Nucleus accumbens (tissue), 56 donors: ENCODE measurements at places on chromosomes 5 and 9.

DNA sequence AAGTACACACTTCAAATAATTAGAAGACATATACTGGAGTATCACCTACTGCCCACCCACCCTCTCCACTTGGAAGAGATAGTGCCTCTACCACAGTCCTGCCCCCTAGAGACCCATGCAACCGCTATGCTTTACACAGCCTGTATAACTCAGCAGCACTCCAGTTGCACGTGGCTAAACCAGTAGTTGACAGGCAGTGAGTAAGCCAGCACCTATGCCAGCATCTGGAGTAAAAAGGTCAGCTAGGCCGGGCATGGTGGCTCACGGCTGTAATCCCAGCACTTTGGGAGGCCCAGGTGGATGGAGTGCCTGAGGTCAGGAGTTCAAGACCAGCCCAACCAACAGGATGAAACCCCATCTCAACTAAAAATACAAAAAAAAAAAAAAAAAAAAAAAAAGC, 356.4 kb downstream of the NR2F1-AS1 start:
- DNase-seq = no peak

DNA sequence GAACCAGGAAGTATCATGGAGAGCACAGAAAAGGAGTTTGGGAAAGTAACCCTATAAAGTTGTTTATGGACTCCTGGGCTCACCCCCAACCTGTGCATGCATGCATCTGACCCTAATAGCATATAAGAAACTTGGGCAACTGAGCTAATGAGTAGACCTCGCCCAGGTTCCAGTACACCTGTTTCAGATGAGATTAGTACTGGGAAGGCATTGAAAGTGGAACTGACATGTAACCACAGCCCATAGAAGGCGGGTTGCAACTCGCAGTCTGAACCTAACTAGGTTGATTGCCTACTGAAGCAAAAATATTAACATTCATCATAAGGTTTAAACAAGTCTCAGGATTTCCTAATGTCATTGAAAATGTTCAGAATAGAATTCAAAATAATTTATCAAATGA, 87.0 kb downstream of the WNK2 start:
- DNase-seq = no peak

- DNase-seq = no peak
Measured at GRCh38 chr9:19809422-19810269, 20.8 kb upstream of the SLC24A2 start.

DNA sequence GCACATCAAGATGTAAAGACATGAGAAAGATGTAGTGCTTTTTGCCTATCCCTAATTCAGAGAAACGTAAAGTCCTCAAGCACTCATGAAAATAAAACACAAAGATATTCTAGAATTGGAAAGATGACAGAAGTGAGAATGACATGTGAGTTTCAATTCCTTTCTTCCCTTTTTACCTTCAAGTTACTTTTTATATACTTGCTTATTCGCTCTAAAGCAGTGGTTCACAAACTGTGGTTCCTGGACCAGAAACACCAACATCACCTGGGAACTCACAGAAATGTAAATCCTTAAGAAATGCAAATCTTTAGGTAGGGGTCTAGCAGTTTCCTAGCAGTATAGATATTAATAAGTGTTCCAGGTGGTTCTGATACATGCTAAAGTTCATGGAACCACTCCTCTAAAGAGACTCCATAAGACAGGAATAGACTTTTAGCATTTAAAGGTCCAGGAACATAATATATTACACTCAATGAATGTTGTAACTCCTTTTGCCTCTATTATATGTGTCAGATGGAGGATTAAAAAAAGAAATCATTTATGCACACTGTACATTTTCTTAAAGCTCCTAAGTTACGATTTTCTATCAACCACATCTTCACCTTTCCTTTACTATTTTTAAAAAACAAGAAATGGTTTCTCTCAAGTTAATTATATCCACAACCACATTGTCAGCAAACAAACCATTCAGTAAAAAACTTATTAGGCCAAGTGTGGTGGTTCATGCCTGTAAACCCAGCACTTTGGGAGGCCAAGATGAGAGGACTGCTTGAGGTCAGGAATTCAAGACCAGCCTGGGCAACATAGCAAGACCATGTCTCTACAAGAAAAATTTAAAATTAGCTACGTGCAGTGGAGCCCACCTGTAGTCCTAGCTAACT, 39.9 kb downstream of the ERP44 start:
- no peak for DNase-seq

GRCh38 chr5:32274548-32275395, 38.0 kb downstream of the MTMR12 start:
- no peak for DNase-seq

DNA sequence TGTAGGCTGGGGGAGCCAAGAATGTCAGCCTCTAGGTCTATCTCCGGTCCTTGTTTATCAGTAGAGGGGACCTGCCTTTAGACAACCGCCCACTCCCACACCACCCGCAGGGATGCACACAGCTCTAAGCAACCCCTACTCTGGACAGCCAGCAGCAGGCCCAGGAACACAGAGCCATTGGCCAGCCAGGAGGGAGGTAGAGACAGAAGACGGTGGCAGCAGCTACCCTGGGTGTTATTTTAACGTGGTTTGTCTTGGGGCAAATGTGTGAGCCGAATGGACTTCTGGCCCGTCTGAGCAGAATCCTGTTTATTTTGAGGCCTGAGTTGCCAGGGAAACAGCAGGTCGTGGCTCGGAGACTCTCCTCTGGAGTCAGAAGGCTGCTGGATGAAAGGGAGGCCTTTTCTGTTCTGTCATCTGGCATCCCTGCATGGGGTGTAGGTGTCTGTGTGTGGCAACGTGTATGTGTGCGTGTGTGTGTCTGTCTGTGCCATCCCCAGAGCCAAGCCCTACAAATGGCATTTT, 382 bp upstream of the FGF1 start:
- no peak for DNase-seq

GRCh38 chr9:84861455-84861854, 191.9 kb downstream of the NTRK2 start:
- DNase-seq = no peak

GRCh38 chr9:36665921-36666431, 93.3 kb downstream of the MELK start:
- no peak for DNase-seq

DNA sequence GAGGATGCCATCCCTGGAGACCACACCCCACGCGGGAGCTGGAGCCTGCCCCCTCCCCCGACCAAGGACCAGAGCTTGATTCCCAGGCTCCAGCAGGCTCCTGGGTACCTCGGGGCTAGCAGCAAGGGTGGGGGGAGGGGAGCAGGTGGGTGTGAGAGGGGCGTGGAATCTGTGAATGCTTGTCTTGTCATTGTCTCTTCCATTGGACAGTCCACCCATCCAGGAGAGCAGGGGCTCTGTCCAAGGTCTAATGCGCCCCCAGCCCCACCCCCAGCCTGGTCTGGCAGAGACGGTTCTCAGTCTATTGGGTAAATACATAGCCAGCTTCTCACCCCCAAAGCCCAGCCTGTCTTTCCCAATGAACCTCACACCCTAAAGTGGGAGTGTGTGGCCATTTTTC, 22.8 kb downstream of the URM1 start:
- DNase-seq = peak; percentile 62

- no peak for DNase-seq
Measured at GRCh38 chr9:134476272-134476941, 150.2 kb downstream of the RXRA start.

GRCh38 chr5:27377626-27378025, 339.2 kb upstream of the CDH9 start:
- DNase-seq = no peak

GRCh38 chr5:59251627-59252026, 641.9 kb downstream of the PDE4D start:
- DNase-seq = no peak

DNA sequence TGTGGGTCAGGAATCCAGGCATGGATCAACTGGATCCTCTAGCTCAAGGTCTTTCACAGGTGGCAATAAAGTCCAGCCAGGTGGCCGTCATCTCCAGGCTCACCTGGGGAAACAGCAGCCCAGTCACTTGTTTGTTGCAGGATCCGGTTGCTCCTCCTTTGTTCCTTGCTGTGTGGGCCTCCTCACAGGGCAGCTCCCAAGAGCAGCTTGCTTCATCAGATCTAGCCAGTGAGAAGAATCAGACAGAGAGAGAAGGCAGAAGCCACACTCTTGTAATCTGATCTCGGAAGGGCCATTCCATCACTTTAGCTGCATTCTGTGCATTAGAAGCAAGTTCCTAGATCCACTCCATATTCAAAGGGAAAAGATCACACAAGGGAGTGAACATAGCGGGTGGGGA, 3.2 kb upstream of the HSD17B3 start:
- no peak for DNase-seq

DNA sequence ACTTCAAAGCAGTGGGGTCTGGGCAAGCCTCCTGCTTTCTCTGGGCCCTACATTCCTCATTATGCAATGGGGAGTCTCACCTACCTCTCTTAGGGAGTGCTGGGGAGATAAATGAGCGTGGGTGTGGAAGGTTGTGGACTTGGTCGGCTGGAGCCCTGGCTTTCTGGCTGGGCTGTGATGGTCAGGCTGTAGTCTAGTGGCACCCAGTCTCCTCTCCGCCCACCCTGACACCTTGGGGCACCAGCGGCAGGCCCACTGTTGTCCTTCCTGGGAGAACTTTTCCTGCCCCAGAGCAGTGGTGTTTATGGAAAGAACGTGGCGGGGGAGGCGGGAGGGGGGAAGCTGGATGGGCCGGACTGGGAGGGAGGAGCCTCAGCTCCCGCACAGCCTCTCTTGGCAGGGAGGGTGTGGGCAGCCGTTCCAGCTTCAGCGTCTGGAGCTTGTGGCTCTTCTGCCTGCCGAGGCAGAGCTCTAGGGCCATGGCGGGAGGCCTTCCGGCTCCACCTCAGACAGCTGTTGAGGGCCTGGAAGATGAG, 4.1 kb downstream of the PTGS1 start:
- no peak for DNase-seq

GRCh38 chr5:134038138-134038537, 33.4 kb upstream of the VDAC1 start:
- no peak for DNase-seq

DNA sequence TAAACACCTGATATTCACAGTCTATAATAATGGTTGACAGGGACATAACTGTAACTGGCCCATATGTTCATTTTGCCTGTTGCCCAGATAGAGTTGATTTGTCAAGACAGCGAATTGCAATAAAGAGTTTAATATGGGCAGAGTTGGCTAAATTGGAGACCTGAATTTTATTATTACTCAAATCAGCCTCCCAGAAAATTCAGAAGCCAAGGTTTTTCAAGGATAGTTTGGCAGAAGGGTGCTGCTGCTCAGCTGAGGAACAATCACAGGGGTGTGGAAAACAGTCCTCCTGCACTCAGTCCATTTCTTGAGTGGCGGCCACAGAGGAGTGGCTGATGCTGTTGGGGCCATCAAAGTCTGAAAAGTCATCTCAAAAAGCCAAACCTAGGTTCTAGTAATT, 19.0 kb downstream of the ANXA2R start:
- no peak for DNase-seq

- no peak for DNase-seq
Measured at GRCh38 chr5:98781964-98782363, 8.5 kb downstream of the RGMB start.

DNA sequence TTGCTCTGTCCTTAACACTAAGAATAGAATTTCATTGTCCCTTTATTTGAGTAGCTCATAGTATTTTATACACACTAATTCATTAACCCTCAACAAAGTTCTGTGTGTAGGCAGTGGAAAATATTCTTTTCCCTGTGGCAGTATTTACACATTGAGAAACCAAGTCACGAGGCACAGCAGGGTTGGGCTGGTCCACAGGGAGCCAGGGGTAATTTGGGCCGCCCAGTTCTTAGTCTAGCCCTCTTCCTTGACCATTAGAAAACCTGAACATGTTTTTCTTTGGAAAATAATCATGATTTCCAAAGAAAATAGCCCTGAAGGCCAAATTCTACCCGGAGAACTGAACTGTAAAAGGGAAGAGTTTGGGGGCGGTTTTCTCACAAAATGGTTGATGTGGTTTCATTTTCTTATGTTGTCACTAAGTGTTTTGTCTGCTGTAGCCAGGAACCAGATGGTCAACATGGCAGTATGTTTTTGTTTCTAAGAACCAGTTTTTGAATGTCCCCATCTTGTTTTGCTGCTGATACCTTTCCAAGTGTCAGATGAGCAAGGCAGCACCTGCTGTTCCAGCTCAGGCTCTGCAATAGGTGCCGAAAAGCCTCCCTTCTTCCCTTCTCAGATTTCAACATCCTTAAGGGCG, 29.6 kb downstream of the ARHGEF28 start:
- DNase-seq = no peak

DNA sequence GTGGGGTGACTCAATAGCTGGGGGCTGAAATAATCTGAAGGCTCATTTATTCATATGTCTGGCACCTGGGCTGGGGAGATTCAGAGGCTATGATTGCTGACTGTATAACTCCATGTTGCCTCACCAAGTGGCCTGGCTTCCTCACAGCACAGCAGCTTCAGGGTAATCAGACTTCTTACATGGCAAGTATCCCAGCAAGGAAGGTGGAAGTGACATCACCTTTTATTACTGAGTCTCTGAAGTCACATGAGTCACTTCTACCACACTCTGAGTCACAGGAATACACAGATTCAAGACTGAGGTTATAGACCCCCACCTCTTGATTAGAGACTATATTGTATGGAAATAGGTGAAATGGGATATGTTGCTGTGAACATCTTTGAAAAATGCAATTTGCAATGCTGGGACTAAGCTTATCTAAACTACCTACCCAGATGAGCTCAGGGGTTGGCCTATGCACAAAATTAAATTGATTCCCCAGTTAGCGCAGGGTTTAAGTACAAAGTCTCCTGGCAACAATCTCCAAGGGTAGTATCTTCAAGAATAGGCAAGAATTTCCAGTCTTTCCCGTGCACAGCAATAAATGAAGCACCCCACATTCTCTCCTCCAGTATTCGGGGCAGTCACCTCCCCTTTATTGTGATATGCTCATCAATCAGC, 553.1 kb downstream of the LRRC70 start:
- no peak for DNase-seq

- DNase-seq = no peak
Measured at GRCh38 chr5:5558102-5558501, 135.6 kb downstream of the ICE1 start.

DNA sequence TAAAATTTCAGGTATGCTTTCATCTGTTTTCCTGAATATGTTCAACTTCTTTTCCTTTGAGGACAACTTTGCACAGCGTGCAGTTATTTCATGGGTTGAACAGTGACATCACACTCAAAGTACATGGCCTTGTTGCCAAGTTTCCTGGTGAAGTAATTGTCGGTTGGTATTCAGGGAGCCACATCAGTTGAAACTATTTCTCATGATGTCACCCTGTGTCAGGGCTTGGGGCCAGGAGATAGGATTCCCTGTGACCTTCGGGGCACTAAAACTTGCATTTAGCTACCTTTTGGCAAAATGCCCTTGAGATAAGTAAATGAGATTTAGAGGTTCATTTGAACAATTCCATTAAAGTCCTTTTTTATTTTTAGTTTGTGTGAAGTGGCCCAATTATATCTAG, 383.9 kb downstream of the SH3GL2 start:
- no peak for DNase-seq

- DNase-seq = no peak
Measured at GRCh38 chr5:43514471-43514815, 505 bp downstream of the C5orf34 start.

- DNase-seq = no peak
Measured at GRCh38 chr5:62720031-62720441, 141.4 kb downstream of the LRRC70 start.

GRCh38 chr9:130539420-130540223, 39.8 kb upstream of the FUBP3 start:
- DNase-seq = no peak

GRCh38 chr9:105359892-105360291, 87.9 kb upstream of the FSD1L start:
- DNase-seq = no peak
